ENCODE measurements at places on chromosomes 12 and 14.

GRCh38 chr12:105956662-105957457, 181.9 kb downstream of the NUAK1 start:
- no peak for DNase-seq

- DNase-seq: no peak
These were observed 22.8 kb downstream of the GSTZ1 start for GRCh38 chr14:77343662-77344061.

- DNase-seq: no peak
These were observed 376.6 kb upstream of the TBX3 start for GRCh38 chr12:115060477-115061168.

- no peak for DNase-seq
These were observed 64.5 kb downstream of the AACS start for GRCh38 chr12:125129591-125130255.

- no peak for DNase-seq
These were observed 12.9 kb upstream of the RND1 start for GRCh38 chr12:48878548-48878947.

DNA sequence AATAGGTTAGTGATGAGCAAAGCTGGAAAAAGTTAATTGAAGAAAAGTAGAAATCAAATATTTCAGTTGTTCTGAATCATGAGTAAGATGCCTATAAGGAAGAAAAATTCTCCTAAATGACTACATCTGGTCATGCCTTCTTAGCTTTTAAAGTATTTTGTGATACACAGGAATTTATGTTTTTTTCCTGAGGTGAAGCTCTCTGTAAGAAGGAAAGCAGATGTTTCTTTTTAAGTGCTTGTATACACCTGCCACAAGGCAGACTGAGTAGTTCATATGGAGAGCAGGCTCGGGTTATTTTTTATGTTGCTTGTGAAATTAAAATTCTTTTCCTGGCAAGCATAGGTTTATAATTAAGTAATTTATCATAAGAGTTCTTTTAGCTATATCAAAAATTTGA, 275.2 kb downstream of the RAD51B start:
- DNase-seq: no peak

GRCh38 chr14:98904677-98905076, 367.3 kb downstream of the BCL11B start:
- no peak for DNase-seq

DNA sequence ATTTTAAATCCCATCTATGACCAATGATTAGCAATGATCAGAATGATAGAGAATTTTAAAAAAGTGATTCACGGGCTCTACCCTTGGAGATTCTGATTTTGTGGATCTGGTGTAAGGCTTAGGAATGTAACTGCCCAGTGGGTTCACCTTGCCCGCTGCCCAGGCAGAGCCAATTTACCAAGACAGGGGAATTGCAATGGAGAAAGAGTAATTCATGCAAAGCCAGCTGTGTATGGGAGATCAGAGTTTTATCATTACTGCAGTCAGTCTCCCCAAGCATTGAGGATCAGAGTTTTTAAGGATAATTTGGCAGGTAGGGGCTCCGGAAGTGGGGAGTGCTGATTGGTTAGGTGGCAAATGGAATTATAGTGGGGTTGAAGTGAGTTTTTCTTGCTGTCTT, 480.6 kb downstream of the ATP23 start:
- no peak for DNase-seq

- DNase-seq: no peak
These were observed 34.0 kb downstream of the GRIN2B start for GRCh38 chr12:13947276-13947946.

DNA sequence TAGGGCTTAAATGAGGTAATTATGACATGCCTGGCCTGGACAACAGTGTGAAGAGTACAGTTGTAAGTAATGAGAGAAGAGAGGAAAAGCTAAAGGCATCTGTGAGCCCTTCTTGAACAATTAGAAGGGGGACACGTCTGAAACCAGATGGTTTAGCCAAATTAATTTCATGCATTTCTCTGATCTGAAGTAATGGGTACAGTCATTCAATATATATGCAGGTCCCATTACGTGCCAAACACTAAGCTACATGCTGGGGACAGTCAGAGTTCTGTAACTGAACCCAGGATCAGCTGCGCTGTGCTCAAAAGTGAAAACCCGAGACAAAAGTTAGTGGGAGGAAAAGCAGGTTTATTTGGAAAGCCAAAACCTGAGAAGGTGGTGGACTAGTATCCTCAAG, 207.2 kb upstream of the TMTC1 start:
- peak; percentile 22 for DNase-seq

DNA sequence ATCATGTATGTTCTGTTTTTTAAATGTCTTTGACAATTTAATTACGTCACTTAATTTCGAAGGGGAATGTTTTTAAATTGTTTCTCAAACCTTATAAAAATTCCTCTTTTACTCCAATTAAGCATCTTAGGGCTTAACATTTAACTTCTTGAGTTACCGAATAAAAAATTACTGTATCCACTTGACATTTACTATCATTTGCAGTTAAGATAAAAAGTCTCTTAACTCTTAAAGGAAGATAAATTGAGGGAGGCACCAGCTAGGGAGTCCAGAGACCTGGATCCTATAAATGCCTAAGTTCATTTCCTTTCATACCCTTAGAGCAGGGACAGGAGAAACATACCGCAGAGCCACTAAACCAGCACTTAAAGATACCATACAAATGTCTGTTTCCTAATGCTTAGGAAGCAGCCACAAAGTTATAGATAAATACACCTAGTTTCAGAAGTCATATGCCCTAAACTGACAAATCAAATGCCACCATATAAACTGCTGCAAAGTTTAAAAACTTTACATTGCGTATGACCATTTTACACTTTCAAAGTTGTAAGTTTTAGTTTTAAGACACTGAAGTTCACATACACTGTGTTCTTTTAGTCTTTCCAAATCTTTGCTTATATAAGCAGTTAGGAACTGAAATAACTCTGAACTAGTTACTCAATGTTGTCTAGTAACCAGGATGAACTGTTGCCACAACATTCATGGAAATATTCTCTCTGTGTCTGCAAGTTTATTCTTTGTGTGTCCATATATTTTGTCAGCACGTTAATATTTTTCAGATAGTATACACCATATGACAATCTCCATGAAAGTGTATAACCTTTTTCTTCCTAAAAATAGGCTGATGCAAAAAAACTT, 71.2 kb downstream of the GALNT4 start:
- DNase-seq: peak; percentile 90

DNA sequence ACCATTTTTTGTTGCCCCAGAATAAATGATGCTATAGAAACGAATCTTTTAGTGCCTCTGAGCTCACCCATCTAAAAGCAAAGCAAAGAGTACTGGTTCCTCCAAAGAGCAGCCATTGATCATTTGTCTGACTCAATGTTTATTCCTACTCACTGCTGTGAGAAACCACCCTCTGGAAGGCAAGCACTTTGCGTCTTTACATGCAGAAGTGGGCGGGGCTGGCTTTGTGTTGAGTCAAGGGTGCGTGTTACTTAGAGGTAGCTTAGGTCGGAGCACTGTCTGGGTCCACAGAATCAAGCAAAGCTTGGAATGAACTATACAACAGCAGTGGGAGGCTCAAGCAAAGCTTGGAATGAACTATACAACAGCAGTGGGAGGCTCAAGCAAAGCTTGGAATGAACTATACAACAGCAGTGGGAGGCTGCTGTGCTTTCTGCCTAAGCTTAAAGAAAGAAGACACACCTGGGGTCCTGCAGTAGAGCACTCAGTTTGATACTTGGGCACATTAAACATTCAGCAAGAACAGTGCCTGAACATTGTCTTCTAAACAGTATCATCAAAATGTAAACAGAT, 77.2 kb upstream of the PRICKLE1 start:
- DNase-seq: no peak

DNA sequence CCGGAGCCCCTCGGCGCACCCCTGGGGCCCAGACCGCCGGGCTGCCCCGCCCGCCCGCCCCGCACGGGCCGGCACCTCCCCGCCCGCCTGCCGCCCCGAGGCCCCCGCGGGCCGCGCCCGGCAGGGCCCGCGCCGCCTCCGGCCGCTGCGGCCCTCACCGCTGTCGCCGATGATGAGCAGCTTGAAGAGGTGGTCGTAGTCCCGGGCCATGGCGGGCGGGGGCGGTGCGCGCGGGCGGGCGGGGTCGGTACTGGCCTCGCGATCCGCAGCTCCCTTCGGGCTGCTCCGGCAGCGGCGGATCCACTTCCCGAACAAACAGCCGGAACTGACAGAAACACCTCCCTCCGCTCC, at the start of gene RAB35:
TSS of gene RAB35 (minus strand) at position 313 of the 351 bp plus-strand sequence. CDS start at position 210, 103 bp downstream.
- DNase-seq: no peak

DNA sequence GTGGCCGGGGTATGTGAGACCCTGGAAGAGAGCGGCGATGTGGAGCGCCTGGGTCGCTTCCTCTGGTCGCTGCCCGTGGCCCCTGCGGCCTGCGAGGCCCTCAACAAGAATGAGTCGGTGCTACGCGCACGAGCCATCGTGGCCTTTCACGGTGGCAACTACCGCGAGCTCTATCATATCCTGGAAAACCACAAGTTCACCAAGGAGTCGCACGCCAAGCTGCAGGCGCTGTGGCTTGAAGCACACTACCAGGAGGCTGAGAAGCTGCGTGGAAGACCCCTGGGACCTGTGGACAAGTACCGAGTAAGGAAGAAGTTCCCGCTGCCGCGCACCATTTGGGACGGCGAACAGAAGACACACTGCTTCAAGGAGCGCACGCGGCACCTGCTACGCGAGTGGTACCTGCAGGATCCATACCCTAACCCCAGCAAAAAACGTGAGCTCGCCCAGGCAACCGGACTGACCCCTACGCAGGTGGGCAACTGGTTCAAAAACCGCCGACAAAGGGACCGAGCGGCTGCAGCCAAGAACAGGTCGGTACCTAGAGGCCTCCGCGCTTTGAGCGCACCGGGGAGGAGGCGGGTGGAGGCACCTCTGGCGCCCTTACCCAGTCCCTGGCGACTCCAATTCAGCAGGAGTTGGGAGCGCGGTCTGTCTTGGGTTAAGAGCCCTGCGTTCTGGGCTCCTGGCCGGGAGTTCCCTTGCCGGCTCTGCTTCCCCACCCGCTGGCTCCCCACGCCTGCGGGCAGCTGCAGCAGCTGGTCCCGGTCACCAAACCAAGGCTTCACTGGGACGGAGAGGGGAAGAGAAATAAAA, 700 bp downstream of the SIX6 start:
- DNase-seq: no peak
